ENCODE measurements at places on chromosomes 3 and 15.

DNA sequence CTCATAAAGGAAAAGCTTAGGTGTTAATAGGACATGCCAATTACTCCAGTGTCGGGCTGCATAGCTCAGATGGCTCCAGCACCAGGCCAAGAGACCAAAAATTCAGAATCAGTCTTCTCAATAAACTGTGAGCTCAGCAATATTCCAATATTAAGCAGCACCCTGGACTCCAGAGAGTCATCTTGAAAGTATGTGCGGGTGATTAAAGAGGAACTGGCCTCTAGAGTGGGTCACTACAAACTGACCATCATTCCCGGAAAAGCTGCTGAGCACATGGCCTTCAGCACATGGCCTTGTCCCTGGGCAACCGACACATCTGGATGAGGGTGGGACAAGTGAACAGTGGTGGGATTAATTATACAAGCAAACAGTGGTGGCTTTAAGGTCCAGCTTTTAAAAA lies 59.0 kb downstream of the MAGI1 start:
- no peak for DNase-seq

- DNase-seq: no peak
Measured at GRCh38 chr15:63880744-63881143, 47.0 kb upstream of the HERC1 start.

- no peak for DNase-seq
Measured at GRCh38 chr15:31153531-31153930, 52.0 kb upstream of the TRPM1 start.

DNA sequence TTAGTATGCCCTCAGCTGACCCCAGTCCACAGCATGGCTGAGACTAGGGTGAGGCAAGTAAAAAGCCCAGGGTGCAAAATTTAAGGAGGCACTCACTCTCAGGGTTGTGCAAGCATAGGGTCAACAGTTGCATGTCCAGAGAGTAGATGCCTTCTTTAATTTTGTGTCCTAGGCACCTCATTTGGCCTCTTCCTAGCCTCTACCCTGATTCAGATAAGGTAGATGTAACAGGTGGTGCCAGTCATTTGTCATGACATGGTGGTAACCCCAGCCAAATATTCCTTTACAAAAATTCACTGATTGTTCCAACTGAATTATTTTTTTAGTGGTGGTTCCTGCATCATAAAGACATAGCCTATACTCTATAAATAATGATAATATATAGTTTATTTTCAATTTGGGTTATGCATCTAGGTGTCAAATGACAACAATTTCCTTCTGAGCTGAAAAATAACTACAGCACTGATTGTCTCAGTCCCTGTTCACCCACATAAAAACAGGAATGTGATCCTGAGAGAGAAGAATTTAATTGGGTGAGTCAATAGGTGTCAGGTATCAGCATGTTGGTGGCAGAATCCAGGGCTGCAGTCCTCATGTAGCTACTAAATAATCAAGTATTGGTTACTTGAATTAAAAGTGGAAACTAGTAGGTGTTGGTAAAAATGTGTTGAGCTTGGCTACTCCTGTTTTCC lies 44.2 kb upstream of the TIPARP start:
- no peak for DNase-seq

GRCh38 chr3:128036119-128036518 lies 16.1 kb upstream of the SEC61A1 start:
- DNase-seq: no peak

DNA sequence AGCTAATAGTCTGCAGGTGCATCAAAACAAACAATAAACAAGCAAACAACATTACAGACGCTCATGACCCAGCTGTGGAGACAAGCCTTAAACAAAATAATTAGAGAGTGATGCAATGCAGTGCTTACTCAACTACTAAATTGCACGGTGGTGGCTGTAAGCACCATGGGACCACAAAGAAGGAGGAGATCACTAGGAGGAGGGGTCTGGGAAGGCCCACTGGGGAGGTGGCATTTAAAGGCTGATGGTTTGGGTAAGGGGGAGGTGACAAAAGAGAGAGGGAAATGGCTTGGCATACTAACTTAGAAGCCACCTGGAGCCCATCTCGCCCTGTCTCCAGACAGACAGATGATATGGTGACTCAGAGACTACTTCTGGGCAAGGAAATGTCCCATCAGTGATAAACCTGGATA lies 516.7 kb downstream of the FOXP1 start:
- no peak for DNase-seq

- DNase-seq: no peak
Measured at GRCh38 chr3:111541911-111542483, at the start of gene CD96. Gene CD96, plus strand, starts transcription at chr3:111542197. Its CDS starts 52 bp downstream, at chr3:111542249.

DNA sequence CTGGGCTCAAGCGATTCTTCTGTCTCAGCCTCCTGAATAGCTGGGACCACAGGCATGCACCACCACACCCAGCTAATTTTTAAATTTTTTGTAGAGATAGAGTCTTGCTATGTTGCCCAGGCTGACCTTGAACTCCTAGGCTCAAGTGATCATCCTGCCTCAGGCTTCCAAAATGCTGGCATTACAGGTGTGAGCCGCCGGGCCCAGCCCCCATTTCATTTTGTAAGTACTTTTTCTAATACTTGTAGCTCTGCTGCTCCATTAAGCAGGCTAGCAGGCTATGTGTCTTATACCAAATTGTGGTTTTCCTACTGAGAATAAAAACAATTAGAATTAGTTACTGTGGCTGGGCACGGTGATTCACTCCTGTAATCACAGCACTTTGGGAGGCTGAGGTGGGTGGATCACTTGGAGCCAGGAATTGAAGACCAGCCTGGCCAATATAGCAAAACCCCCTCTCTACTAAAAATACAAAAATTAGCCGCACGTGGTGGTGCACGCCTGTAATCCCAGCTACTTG lies 22.4 kb downstream of the NIPA1 start:
- DNase-seq: no peak

DNA sequence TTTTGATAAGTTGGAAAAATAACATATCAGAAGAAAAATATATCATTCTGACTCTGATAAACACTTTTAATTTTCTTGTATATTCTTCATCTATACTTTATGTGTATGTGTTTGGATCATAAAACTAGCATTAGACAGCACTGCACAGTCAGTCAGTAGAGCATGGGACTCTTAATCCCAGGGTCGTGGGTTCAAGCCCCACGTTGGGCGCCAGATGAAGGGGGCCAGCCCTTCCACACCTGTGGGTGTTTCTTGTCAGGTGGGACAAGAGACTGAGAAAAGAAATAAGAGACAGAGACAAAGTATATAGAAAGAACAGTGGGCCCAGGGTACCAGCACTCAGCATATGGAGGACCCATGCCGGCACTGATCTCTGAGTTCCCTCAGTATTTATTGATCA lies 546.0 kb upstream of the NR2F2 start:
- DNase-seq: no peak

GRCh38 chr3:159280386-159281191 lies 478.7 kb downstream of the MFSD1 start:
- no peak for DNase-seq

- DNase-seq: no peak
Measured at GRCh38 chr3:11508346-11509172, 135.2 kb downstream of the VGLL4 start.

DNA sequence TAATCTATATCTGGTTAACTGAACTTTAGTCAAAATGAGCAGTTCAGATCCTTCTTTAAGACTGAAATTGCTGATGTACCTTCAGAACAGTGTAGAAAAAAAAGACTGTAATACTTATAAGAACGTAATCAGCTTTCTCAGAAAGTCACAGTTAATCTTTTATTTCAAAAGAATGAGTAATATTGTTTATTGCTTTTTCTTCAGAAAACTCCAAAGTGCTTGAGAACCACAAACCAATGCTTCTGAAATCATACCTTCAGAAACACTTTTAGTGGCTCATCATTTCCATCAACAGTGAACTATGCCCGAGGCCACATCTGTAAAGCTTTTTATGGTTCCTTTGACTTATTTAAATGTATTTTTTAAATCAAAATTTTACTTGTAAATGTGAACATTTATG lies 33.3 kb upstream of the CLASP2 start:
- no peak for DNase-seq

DNA sequence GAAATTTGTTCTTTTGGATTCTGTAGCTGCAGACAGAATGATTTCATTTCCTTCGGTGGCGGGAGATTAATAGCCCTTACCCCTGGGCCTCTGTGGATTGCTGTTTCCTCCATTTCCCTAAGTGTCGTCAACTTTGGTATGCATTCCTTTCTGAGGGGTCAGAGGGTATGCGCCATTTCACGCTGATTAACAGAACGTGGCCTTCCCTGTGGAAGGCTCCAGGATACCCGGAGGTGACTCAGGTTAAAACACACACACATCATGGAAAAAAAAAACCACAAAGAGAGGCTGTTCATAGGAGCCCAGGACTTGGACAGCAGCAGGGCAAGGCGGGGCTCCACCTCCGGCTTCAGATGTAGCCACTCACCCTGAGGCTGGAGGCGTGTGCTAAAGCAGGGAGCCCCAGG lies 51.9 kb downstream of the EPHB1 start:
- DNase-seq: no peak

DNA sequence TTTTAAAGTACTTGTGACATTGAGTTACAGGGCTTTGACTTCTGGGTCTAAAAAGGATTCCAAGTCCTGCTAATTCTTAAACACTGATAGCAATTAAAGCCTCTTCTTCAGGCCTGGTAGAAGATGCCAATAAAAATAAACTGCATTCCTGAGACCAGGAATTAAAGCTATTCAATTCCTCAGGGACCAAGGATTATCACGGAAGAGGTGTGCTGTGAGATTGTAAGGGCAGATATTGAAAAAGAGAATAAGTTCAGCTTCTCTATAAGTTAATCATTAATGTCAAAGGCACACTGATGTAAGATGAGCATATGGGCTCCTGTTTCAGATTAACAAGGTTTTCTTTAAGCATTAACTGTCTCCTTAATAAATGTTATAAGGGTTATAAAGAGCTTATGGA lies 611.3 kb downstream of the SI start:
- no peak for DNase-seq

GRCh38 chr15:58931987-58932588 lies 1.4 kb downstream of the SLTM start:
- no peak for DNase-seq

- no peak for DNase-seq
Measured at GRCh38 chr3:188152660-188153436, 1.1 kb upstream of the LPP start.

- DNase-seq: no peak
Measured at GRCh38 chr15:92226020-92226612, 167.6 kb upstream of the ST8SIA2 start.

GRCh38 chr3:30655187-30655812 lies 48.9 kb downstream of the TGFBR2 start:
- no peak for DNase-seq

DNA sequence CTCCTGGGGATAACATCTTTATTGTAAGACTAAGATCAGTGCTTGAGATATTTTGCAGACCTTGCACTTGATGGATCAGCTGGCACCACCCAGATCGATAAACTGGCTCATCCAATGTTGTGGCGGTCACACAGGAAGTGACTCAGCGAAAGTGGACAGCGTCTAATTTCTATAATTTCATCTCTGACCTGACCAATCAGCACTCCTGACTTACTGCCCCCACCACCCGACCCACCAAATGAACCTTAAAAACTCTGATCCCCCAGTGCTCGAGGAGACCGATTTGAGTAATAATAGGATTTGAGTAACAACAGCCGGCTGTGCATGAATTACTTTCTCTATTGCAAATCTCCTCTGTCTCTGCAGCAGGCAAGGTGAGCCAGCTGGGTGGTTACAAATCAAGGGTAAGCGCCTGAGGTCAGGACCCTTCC lies 62.7 kb upstream of the RNU6-1 start:
- DNase-seq: no peak

DNA sequence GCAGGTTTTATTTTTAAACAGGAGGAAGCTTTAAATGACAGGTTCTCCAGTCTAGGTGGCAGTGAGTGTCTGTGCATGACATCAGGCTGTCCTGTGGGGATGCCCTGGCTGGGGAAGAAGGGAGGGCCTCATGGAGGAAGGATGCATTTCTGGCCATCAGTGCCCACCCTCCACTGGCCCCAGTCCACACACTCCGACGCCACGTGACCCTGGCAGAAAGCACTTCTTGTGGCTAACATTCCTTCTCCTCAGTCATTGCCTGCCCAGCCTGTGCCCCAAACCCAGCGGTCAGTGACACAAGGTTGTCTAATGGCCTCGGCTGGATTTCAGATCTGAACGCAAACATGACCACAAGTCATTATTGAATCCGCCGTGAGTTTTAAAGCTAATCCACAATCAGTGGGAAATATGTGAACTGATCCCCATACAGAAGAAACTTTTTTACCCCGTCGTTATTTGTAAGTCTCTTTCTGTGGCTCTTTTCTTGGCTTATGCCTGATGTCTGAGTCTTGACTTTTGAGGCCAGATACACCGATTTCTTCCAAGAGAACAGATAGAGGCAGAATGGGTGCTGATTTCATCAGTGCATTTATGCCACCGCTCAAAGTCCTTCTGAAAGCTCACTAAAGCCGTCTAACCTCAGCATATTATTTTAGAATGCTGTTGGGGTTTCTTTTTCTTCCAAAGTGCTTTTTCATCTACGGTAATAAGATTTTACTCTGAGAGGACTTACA lies 17.3 kb upstream of the LRRK1 start:
- DNase-seq: no peak

DNA sequence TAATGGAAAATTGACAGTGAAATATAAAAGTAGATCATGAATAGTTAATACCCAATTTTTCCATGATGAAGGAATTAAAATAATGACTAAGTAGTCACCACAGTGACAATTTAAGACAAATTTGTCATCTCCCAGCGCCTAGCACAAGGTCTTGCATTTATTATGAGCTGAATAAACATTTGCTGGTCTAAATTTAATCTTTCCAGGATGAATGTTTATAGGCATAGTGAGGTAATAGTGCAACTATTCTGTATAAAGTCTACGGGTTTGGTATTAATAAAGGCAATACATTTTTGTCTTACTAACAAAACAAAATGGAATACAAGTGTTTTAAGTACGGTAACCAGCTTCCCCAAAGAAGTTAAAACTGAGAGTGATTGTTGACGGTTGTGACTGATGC lies 209.3 kb downstream of the CD47 start:
- DNase-seq: no peak

- DNase-seq: no peak
Measured at GRCh38 chr15:98395974-98396610, 252.2 kb upstream of the IGF1R start.

DNA sequence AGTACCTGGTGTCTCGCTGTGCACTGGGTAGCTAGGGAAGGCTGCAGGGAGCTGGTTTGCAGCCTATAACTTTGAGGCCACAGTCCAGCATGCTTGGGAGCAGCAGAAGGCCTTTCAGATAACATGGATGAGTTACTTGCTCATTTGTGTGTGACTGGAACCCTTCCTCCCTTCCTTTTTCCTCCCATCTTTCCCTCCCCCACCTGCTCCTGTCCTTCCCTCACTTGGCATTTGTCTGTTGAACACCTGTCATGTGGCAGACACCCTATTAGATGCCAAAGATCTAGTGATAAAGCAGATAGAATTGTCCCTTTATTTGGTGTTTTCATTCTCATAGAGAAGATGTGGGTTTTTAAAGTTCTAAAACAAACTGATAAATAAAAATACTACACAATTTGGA lies 71.6 kb downstream of the LRTM1 start:
- DNase-seq: no peak

DNA sequence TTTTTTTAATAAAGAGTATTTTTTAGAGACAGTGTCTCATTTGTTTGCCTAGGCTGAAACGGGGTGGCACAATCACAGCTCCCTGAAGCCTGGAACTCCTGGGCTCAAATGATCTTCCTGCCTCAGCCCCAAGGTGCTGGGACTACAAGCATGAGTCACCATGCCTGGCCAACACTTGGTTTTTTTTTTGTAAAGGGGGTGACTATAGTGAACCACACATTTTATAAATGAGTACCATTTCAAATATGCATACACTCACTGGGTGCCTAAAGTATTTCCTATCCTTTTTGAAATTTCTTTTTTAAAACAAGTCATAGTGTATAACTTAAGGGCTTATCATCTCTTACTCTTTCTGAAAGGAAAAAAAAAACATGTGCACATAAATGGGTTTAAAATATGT lies 325.2 kb upstream of the MEIS2 start:
- DNase-seq: no peak

Measured in cortex of kidney (tissue), 1 donor.